ENCODE measurements at places on chromosomes 6 and 20.
A peak's percentile ranks its signal among the peaks of the same experiment; 100 is the strongest.

DNA sequence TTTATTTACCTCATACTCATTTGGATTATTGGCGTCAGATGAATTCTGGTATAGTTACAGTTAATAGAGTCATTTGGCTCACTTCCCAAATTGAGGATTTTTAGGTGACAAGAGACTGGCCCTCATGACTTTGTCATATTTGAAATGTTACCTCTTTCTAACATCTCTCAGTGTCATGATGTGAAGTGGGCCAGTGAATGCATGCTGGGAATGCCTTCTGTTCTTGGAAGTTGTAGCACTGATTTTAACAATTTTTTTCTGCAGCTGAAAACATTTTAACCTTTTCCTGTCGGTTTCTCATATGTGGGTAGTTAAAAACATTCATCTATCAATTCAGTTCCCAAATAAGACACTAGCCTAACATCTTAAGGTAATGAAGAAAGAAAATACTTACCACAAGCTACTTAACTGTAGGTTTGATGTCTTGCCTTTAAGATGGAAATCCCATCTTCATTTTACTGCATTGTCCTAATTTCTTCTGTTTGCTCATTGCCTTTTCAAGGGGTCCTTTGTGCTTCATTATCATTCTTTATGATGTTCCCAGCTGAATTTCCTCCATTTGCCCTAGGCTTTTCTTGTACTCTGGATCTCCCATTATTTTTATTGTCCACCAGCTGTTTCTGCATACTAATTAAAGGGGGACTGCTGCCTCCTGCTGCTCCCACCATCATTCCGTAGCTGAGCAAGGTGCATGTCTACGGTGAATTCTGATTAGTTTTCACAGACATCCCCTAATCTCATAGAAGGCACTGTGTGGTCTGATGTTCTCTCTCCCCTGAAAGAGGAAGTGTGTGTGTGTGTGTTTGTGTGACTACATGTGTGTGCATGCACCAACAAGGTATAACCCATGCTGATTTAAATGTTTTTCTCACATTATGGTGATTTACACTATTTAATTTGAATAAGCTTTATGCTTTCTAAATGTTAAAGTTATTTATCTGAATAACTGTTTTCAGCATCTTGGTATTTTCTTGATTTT is 109.5 kb downstream of the B3GAT2 start:
- DNase-seq, result no peak

- no peak for DNase-seq
Measured at GRCh38 chr6:146355521-146356100, 188.0 kb upstream of the RAB32 start.

- peak; percentile 42 for DNase-seq
Measured at GRCh38 chr6:130322673-130323268, 43.0 kb upstream of the TMEM200A start.

DNA sequence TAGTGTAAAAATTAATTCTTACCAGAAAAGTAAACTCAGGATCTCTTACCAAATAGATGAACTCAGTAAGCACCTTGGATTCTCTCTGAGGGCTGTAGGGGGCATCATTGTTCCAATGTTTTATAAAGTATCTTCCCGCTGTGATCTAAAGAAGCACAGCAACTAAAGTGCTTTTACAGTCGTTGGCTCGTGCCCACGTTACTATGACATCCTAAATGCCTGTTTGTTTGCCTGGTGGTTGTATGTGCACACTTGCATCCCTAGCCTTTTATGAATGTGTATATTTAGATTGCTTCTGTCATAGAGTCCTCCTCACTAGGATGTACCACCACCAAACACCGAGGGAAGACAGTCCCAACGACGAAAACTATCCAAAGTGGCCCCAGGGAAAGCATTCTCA is 34.5 kb downstream of the SLX4IP start:
- DNase-seq, result no peak

- no peak for DNase-seq
Measured at GRCh38 chr6:85459224-85459901, 9.5 kb downstream of the NT5E start.

GRCh38 chr6:38319256-38320212 is 320.2 kb downstream of the BTBD9 start:
- DNase-seq, result no peak

- no peak for DNase-seq
Measured at GRCh38 chr6:64672131-64672530, 1034.9 kb downstream of the EYS start.

- DNase-seq, result no peak
Measured at GRCh38 chr6:155962276-155962675, 506.6 kb upstream of the NOX3 start.

GRCh38 chr20:18796282-18796833 is 17.2 kb upstream of the SCP2D1 start:
- no peak for DNase-seq

DNA sequence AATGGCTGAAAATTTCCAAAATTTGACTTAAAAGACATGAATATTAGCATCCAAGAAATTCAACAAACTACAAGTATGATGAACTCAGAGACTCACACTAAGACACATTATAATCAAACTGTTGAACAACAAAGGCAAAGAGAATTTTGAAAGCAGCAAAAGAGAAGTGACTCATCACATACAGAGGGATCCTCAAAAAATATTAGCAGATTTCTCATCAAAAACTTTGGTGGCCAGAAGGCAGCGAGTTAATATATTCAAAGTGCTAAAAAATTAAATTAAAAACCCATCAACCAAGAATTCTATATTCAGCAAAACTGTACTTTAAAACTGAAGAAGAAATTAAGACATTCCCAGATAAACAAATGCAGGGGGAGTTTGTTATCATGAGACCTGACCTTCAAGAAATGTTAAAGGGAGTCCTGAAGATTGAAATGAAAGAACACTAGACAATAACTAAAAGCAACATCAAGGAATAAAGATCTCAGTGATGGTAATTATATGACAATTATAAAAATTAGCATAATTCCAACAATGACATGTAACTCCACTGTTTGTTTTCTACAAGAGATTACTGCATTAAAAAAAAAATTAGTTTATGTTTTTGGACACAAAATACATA is 150.0 kb downstream of the RNASET2 start:
- DNase-seq, result no peak

- no peak for DNase-seq
Measured at GRCh38 chr20:37977786-37978185, 55.5 kb downstream of the TTI1 start.

DNA sequence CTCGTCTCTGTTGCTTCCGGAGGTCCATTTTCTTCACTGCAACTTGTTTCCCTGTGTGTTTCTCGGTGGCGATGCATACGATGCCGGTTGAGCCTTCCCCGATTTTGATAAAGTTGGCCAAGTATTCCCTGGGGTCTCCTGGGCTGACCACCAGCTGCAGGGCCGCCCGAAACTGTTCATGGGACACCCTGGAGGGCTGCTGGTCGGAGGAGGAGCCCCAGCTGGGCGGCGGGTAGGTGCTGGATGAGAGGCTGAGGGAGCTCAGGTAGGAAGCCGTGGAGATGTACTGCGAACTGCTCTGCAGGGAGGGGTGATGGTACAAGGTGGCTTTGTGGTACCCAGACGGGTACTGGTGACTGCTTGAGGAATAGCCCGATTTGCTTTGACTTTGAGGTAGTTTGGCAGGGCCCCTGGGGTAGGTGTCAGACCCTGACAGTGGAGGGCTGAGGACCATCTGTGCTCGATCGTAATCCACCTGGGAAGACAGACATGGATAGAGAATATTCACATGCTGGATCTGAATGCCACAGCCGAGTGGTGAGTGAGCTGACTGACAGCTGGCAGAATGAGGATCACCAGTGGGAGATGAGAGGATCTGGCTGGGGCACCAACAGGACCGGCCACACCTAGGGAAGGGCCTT is 51.6 kb downstream of the LAMP5 start:
- DNase-seq, result no peak

DNA sequence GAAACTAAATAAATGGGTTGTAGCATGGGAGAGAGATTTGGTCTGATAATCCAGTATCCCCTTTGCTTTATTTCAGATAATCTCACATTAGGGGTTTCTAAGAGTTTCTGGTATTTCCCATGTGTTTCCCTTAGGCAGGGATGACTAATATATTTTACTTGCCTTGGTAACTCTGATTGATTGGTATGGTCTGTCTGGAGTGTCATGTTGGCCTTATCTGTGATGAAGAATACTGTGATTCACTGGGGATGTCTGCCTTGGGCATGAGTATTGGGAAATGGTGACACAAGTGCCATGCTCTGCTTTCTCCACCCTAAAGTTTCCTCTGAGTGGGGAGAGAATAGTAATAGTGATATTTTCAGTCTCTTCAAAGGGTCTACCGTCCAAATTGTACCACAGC is 10.1 kb downstream of the SLC22A2 start:
- no peak for DNase-seq

GRCh38 chr6:10964684-10965083 is 77.8 kb downstream of the SYCP2L start:
- no peak for DNase-seq

DNA sequence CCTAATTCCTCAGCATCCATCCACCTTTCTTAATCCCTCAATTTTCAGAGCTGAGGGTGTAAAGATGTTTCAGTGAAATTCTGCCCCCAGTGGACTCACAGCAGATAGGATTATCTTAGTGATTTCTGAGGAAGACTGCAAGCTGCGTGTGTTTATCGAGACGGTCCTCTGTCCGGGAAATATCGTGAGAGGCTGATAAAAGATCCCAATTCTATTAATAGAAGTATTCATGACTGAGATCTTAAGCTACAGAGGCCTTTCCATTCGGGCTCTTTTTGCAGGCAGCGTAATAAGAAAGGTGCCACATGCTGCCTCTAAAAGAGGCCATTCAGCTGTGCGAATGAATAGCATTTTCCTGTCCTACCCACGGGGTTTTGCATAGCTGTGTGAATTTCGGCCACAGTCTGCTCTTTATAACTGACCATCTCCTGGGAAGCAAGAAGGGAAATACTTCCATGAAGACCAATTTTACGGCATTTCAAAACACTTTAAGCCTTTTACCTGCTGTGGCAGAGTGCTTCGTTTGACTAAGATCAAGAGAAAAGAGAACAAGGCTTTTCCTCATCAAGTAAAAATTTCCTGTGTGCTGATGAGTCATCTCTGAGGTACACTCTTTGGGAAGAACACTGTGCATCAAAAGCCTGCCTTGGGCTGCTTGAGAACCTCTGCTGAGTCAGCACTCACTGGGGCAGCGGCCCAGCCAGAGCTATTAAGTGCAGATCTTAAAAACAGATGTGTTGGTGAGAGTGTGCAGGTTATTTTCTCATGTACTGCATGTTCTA is 208.8 kb downstream of the ARHGAP18 start:
- DNase-seq, result no peak

- no peak for DNase-seq
Measured at GRCh38 chr6:165701564-165702354, 38.7 kb upstream of the PDE10A start.

GRCh38 chr6:168530653-168531071 is 89.7 kb downstream of the SMOC2 start:
- no peak for DNase-seq

- DNase-seq, result no peak
Measured at GRCh38 chr6:138106665-138107077, 548 bp downstream of the PERP start.

GRCh38 chr20:59820204-59821041 is 113.0 kb downstream of the SYCP2 start:
- no peak for DNase-seq

DNA sequence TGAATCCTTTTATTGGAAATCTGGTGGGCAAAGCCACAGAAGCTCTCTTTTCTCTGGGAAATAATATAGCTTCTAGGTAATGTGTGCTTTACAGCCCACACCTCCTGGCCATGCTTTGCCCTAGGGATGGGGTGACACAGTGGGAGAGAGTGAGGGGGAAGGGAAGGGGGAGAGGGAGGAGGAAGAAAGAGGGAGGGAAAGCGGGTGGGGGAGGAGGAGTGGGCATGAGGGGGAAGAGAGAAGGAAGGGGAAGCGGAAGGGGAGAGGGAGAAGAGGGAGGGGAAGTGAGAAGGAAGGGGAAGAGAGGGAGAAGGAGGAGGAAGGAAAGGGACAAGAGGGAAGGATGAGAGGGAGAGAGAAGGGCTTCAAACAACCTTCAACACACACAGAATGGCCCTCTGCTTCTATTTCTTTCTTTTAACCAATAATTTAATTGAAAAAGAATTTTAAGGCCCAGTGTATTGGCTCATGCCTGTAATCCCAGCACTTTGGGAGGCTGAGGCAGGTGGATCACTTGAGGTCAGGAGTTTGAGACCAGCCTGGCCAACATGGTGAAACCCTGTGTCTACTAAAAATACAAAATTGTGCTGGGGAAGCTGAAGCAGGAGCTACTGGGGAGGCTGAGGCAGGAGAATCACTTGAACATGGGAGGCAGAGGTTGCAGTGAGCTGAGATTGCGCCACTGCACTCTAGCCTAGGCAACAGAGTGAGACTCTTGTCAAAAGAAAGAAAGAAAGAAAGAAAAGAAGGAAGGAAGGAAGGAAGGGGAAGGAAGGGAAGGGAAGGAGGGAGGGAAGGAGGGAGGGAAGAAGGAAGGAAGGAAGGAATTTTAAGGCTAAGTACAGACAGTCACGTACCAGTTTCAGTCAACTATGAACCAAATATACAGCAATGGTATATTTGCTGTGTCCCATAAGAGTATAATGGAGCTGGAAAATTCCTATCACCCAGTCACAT is 75.2 kb downstream of the RSPH3 start:
- no peak for DNase-seq

DNA sequence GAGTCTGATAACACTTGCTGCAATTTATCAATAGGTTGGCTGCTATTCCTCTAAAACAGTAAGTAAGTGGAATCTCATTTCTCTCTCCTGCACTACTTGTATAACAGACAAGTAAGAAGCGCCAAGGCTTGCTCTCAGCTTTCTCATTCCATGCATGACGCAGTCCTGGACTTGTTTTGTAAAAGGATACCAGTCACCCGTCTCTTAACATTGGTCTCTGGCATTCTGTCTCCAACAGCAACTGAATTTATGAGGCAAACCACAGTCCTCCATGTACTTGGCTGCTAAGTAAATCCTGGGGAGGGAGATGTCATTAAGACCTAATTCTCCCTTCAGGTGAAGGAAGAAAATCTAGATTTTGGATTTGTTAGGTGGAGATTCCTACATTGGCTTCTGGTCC is 115.4 kb downstream of the OPN5 start:
- DNase-seq, result no peak

- no peak for DNase-seq
Measured at GRCh38 chr6:93341900-93342613, 77.3 kb downstream of the EPHA7 start.

DNA sequence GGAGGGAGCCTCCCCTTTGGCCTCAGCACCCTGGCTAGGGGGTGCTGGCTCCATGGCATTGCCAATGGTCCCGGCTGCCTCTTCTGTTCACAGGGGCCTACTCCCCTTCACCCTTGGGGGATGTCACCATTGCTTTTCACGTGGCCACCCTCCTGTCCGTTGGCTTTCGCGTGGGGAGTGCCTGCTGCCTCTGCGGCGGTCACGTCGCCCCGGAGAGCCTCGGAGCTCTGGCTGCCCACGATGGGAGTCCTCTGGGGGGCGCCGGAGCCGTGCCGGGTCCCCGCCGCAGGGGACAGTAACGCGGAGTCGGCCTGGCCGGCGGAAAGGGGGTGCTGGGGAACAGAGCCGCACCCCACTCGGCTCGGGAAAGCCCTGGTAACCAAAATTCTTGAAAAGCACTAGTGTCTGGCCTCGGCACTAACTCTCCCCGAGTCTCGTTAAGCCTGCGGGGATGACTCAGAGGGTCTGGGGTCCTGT is 661 bp upstream of the HEBP2 start:
- peak; percentile 51 for DNase-seq

- no peak for DNase-seq
Measured at GRCh38 chr20:21564127-21564773, 50.4 kb upstream of the NKX2-2 start.
